Kidney (tissue), 22 donors: ENCODE measurements at places on chromosomes 16 and 17.

- no peak overlapping the region for H3K4me3 ChIP-seq
- H3K27me3 ChIP-seq = no peaks in the 10 kb centered on the region
- H3K27ac ChIP-seq = no peak overlapping the region
- no peaks in the 10 kb centered on the region for H3K4me1 ChIP-seq
Measured at GRCh38 chr16:2238838-2239675, 2.8 kb downstream of the DNASE1L2 start.

GRCh38 chr16:13438064-13438463 lies 481.9 kb upstream of the ERCC4 start:
- peaks cover 19% of the 10 kb centered on the region for H3K4me1 ChIP-seq
- no peak overlapping the region for H3K27ac ChIP-seq
- no peaks in the 10 kb centered on the region for H3K27me3 ChIP-seq
- H3K36me3 ChIP-seq = no peaks in the 10 kb centered on the region

DNA sequence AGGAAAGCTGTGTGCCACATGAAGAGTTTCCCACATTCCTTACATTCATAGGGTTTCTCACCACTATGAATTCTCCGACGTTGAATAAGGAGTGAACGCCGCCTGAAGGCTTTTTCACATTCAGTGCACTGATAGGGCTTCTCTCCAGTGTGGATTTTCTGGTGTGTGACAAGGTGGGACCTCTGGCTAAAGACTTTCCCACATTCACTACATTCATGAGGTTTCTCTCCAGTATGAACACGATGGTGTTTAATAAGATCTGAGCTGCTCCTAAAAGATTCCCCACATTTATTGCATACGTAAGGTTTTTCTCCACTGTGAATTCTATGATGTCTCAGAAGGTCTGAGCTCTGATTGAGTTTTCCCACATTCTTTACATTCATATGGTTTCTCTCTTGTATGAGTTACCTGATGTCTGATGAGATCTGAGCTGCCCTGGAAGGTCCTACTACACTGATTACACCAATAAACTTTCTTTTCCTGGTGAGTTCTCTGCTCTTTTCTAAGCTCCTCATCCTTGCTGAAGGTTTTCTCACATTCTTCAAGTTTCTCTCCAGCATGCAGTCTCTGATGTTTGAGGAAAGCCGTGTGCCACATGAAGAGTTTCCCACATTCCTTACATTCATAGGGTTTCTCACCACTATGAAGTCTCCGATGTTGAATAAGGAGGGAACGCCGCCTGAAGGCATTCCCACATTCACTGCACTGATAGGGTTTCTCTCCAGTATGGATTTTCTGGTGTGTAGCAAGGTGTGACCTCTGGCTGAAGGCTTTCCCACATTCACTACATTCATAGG lies 10.0 kb downstream of the ZNF594 start:
- H3K36me3 ChIP-seq = no peaks in the 10 kb centered on the region
- H3K4me3 ChIP-seq = no peak overlapping the region
- no peak for DNase-seq

DNA sequence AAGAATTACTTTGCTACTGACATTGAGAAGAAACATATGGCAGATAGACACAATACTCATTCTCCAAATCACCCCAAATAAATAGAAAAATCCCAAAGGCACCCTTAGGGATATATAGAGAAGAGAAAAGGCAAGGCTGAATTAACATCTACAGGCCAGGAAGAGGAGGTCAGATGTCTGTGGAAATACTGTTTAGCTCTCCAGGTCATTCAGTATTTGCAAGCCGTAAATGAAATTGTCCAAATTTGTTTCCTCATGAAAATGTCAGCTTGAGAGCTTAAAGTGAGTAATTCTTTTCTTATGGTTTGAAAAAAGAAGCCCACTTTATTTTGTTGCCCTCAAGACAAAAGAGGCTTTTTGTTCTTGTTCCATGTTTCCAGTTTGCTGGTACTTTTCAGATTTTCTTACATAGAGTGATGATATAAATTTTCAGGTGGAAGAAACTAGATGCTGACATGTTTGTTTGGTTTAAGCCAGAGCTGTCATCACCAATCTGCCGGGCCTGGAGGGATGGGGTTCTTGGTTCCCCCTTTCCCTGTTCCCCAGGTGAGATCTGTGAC lies 189.0 kb downstream of the MAP2K4 start:
- DNase-seq = no peak
- H3K27ac ChIP-seq = no peak overlapping the region
- H3K4me3 ChIP-seq = no peak overlapping the region
- no peaks in the 10 kb centered on the region for H3K36me3 ChIP-seq
- no peaks in the 10 kb centered on the region for H3K4me1 ChIP-seq

GRCh38 chr16:84957192-84957591 lies 54.1 kb downstream of the ZDHHC7 start:
- no peak for DNase-seq
- no peaks in the 10 kb centered on the region for H3K36me3 ChIP-seq
- H3K27me3 ChIP-seq = no peaks in the 10 kb centered on the region
- no peak overlapping the region for H3K27ac ChIP-seq
- H3K4me3 ChIP-seq = no peak overlapping the region

DNA sequence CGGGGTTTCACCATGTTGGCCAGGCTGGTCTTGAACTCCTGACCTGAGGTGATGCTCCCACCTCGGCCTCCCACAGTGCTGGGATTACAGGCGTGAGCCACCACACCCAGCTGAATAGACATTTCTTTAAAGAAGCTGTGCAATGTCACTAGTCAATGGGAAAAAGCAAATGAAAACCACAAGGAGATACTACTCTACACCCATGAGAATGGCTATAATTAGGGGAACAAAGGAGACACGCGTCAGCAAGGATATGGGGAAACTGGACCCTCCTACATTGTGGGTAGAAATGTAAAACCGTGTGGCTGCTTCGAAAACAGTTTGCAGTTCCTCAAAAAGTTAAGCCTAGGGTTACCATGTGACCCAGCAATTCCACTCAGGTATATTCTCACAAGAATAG lies 103.4 kb downstream of the VPS53 start:
- no peak overlapping the region for H3K27ac ChIP-seq
- DNase-seq = no peak
- no peak overlapping the region for H3K4me3 ChIP-seq
- H3K4me1 ChIP-seq = peaks cover 7% of the 10 kb centered on the region
- H3K27me3 ChIP-seq = no peaks in the 10 kb centered on the region

- no peaks in the 10 kb centered on the region for H3K36me3 ChIP-seq
- no peak overlapping the region for H3K27ac ChIP-seq
- no peak overlapping the region for H3K4me3 ChIP-seq
- H3K27me3 ChIP-seq = no peaks in the 10 kb centered on the region
Measured at GRCh38 chr17:34318474-34318873, 761 bp upstream of the CCL8 start.

DNA sequence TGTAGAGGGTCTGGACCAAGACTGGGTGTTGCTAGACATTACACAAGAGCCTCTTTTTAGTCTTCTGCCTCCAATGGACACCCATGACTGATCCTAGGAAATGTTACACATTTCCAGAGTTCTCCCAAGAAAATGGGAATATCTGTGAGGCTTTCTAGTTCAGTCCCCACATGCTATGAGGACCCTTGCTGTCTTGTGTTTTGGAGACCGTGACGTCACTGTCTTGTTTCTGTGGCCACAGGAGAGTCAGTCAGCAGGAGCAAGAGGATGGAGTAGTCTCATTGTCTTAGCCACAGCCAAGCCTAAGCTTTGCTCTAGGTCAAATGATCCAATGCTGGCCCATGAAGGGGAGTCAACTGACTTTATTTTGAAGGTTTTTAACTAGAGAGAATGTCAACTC lies 820.1 kb upstream of the RBFOX1 start:
- no peaks in the 10 kb centered on the region for H3K27me3 ChIP-seq
- no peaks in the 10 kb centered on the region for H3K36me3 ChIP-seq
- no peaks in the 10 kb centered on the region for H3K4me1 ChIP-seq
- H3K27ac ChIP-seq = no peak overlapping the region

DNA sequence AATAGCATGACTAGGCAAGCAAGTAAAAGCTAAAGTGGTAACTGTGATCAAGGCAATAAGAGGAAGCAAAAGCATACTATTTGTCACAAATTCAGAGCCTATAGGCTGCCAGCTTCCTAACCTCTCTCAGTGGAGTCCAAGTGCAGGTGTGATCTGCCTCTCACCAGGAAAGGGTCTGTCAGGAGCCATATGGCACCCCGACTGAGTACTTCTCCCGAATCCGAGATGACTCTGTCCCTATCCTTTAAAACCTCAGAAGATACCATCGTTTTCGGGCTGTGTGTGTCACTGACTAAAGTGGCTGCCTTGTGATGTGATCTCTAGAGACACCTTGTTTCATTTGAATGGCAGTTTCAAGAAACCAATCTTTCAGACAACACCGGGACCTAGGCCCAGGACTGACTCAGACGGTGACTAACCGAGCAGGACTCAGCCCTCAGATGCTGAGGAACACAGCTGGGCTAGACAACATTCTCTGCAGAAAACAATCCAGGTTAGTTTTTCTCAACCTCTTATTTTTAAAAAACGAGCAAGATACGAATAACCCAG lies 63.6 kb downstream of the SMG6 start:
- peaks cover 8% of the 10 kb centered on the region for H3K4me1 ChIP-seq
- no peak overlapping the region for H3K4me3 ChIP-seq
- DNase-seq = no peak
- peak overlapping the region; percentile 9 for H3K27ac ChIP-seq
- H3K36me3 ChIP-seq = no peaks in the 10 kb centered on the region

GRCh38 chr16:89439659-89440058 lies 50.7 kb downstream of the ANKRD11 start:
- no peak overlapping the region for H3K4me3 ChIP-seq
- H3K27ac ChIP-seq = no peak overlapping the region
- no peaks in the 10 kb centered on the region for H3K27me3 ChIP-seq
- no peak for DNase-seq
- H3K36me3 ChIP-seq = no peaks in the 10 kb centered on the region

DNA sequence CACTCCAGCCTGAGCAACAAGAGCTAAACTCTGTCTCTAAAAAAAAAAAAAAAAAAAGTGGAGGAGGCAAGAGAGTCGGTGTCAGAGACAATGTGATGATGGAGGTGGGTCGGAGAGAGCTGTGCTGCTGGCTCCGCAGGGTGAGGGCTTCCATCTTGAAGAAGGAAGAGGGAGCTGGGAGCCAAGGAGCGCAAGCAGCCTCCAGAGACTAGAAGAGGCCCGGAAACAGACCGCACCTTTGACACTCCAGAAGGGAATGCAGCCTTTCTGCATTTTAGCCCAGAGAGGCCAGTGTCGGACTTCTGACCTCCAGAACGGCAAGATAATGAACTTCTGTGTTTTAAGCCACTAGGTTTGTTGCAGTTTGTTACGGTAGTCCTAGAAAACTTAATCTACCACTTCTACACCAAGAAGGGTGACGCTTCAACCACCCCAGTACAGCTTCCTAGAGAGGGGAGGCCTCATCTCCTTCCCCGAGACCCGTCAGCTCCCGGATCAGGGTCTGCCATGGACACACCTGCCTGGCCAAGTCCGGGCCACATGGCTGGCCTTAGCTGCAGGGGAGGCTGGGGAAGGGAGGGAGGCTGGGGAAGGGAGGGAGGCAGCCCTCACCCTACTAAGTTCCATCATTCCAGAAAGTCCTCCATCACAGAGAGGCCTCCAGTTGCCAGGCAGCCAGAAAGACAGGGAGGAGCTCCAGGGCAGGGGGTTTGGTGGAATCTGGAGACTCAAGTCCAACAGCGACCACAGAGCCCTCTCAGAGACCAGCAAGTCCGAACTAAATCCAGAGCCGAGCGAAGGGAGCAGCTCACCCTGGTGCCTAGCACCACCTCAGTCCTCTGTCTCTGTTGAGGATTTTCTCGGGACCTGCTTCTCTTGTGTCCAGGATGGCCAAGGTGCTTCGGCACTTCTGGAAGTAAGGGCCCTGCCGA lies 13.2 kb upstream of the RBFOX3 start:
- no peaks in the 10 kb centered on the region for H3K36me3 ChIP-seq
- no peaks in the 10 kb centered on the region for H3K4me1 ChIP-seq
- H3K27ac ChIP-seq = no peak overlapping the region
- H3K4me3 ChIP-seq = no peak overlapping the region
- peaks cover 9% of the 10 kb centered on the region for H3K27me3 ChIP-seq

- no peak for DNase-seq
- no peaks in the 10 kb centered on the region for H3K27me3 ChIP-seq
- no peak overlapping the region for H3K4me3 ChIP-seq
- H3K27ac ChIP-seq = no peak overlapping the region
Measured at GRCh38 chr16:80056324-80056723, 455.8 kb upstream of the MAF start.

- no peak for DNase-seq
- no peak overlapping the region for H3K27ac ChIP-seq
- no peak overlapping the region for H3K4me3 ChIP-seq
- no peaks in the 10 kb centered on the region for H3K4me1 ChIP-seq
- no peaks in the 10 kb centered on the region for H3K36me3 ChIP-seq
- no peaks in the 10 kb centered on the region for H3K27me3 ChIP-seq
Measured at GRCh38 chr16:30641378-30641982, 9.3 kb upstream of the PRR14 start.

- no peaks in the 10 kb centered on the region for H3K4me1 ChIP-seq
- H3K4me3 ChIP-seq = no peak overlapping the region
- no peaks in the 10 kb centered on the region for H3K36me3 ChIP-seq
- DNase-seq = no peak
- no peaks in the 10 kb centered on the region for H3K27me3 ChIP-seq
- H3K27ac ChIP-seq = no peak overlapping the region
Measured at GRCh38 chr17:9948928-9949327, 43.9 kb upstream of the RCVRN start.

GRCh38 chr17:47811709-47812108 lies 9.9 kb downstream of the OSBPL7 start:
- no peak overlapping the region for H3K4me3 ChIP-seq
- no peaks in the 10 kb centered on the region for H3K4me1 ChIP-seq
- no peaks in the 10 kb centered on the region for H3K27me3 ChIP-seq
- no peak overlapping the region for H3K27ac ChIP-seq
- DNase-seq = no peak

- no peaks in the 10 kb centered on the region for H3K4me1 ChIP-seq
- H3K36me3 ChIP-seq = no peaks in the 10 kb centered on the region
- no peak overlapping the region for H3K27ac ChIP-seq
- no peaks in the 10 kb centered on the region for H3K27me3 ChIP-seq
- DNase-seq = no peak
Measured at GRCh38 chr16:86133847-86134375, 234.9 kb downstream of the IRF8 start.

DNA sequence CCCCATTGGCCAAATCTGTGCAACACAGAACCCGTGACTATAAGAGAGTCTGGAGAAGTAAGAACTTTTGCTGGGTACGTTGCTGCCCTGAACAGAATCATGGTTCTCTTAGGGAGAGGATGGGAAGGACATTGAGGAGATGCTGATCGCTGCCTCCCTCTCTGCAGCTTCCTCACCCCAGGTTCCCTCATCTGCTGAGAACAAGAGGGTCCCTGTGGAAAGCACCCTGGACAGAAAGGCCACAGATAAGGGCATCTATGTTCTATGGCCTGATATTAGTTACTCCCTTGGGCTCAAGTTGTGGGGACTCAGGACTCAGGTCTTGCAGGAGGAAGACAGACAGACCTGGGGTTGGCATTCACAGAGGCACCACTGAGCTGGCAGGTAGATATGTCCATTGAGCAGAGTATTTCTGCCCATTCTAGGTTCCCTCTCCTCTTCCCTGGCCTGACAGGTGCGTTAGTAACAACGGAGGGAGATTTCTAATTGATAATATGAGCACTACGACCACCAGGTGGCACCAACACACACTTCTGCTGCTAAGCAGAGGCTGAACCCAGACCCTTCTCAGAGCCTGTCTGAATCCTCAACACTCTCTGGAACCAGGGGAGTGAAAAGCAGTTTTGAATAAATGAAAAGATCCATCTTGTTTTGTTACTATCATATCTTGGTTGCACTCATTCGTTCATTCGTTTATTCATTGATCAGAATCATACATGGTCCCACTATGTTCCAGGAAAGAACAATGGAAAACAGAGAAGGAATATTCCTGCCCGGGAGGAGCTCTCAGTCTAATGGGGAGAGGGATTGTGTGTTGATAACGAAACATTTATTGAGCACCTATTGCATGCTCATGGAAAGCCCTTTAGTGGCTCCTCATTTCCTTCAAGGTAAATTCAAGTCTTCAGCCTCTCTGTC lies 56.4 kb downstream of the SLC6A2 start:
- H3K4me3 ChIP-seq = no peak overlapping the region
- H3K36me3 ChIP-seq = no peaks in the 10 kb centered on the region
- no peak overlapping the region for H3K27ac ChIP-seq
- no peaks in the 10 kb centered on the region for H3K4me1 ChIP-seq
- no peaks in the 10 kb centered on the region for H3K27me3 ChIP-seq
